ENCODE measurements at places on chromosomes 16 and 17.

- no peak for DNase-seq
These were observed 121.9 kb downstream of the CDYL2 start for GRCh38 chr16:80682421-80683070.

GRCh38 chr17:8711291-8711690 lies 33.3 kb downstream of the CCDC42 start:
- DNase-seq, result no peak

DNA sequence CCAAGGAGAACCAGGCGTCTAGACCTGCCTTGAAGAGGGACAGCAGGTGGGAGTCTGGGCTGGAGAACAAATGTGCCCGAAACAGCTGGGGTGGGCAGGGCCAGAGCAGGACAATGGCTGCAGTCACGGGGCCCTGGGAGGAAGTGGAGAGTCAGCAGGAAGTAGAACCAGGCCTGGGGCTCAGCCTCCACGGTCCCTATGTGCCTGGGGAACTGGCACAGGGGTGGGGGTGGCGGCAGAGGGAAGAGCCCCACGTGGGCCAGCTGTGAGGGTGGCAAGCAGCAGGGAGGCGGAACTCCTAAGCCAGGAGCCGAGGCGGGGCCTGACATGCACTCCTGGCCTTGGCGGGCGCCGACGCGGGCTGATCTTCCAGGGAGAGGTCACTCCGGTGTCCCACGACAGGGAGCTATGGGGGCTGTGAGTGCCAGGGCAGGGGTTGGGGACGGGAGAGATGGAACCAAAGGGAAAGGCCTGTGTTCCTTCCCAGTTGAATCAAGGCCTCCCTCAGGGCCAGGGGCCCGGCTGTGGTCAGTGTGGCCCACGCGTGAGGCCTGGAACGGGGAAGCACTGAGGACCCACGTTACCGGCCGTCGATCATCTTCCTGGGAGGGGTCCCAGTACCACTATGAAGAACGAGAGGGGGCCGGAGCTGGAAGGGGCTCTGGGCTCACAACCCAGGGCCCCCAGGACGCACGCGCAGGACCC lies 42.7 kb downstream of the TIMM22 start:
- DNase-seq, result no peak

GRCh38 chr17:65463242-65463641 lies 98.2 kb downstream of the AXIN2 start:
- no peak for DNase-seq

GRCh38 chr17:77211681-77212080 lies 70.9 kb downstream of the SEC14L1 start:
- DNase-seq, result no peak

DNA sequence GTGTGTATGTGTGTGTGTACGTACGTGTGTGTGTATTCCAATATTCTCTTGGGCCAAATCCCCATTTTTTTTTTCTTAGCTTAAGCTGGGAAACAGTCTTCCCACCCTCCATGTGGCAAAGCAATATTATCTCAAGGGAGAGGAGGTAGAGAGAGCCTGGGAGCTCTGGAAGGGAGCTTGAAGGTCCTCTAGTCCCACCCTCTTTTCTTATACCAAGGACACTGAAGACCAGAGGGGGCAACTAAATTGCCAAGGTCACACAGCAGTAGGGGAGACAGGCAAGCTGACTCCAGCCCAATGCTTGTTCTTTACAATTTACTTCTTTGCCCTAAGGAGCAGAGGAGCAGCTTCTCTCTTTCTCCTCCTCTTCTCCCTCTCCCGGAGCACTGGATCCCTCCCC lies 6.8 kb downstream of the SRCIN1 start:
- no peak for DNase-seq

DNA sequence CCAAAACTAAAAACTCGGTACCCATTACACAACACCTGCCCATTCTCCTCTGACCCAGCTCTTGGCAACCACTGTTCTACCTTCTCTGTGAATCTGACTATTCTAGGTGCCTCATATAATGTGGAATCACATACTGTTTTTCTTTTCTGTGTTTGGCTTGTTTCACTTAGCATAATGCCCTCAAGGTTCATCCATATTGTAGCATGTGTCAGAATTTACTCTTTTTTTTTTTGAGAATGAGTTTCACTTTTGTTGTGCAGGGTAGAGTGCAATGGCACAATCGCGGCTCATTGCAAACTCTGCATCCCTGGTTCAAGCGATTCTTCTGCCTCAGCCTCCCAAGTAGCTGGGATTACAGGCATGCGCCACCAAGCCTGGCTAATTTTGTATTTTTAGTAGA lies 59.5 kb upstream of the RBL2 start:
- no peak for DNase-seq

- no peak for DNase-seq
These were observed 163.3 kb downstream of the HS3ST4 start for GRCh38 chr16:25855063-25855462.

DNA sequence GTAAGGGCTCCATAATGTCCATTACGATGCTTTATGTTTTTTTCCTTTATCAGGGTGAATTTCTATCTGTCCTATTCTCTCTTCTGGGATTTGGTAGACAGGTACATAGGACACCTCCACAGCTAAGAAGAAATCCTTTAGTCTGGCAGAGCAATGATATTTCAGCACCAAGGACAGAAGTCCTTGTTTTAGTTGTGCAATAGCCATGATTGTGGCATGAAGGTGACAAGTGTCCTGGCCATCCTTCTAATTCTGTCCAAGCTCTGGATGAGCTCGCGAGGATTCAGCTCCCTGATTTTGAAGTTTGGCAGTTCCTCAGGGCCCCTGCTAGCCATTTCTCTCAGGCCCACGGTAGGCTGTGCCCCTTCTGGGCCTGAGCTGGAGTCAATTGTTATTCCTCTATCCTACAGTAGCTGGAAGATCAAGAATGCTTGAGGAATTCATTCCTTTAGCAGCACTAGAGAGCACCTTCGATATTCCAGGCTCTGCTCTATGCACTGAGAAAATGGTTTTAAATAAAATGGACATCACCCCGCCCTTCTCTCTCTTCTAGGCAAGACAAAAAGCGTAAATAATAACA lies 320.8 kb downstream of the XYLT1 start:
- DNase-seq, result no peak

DNA sequence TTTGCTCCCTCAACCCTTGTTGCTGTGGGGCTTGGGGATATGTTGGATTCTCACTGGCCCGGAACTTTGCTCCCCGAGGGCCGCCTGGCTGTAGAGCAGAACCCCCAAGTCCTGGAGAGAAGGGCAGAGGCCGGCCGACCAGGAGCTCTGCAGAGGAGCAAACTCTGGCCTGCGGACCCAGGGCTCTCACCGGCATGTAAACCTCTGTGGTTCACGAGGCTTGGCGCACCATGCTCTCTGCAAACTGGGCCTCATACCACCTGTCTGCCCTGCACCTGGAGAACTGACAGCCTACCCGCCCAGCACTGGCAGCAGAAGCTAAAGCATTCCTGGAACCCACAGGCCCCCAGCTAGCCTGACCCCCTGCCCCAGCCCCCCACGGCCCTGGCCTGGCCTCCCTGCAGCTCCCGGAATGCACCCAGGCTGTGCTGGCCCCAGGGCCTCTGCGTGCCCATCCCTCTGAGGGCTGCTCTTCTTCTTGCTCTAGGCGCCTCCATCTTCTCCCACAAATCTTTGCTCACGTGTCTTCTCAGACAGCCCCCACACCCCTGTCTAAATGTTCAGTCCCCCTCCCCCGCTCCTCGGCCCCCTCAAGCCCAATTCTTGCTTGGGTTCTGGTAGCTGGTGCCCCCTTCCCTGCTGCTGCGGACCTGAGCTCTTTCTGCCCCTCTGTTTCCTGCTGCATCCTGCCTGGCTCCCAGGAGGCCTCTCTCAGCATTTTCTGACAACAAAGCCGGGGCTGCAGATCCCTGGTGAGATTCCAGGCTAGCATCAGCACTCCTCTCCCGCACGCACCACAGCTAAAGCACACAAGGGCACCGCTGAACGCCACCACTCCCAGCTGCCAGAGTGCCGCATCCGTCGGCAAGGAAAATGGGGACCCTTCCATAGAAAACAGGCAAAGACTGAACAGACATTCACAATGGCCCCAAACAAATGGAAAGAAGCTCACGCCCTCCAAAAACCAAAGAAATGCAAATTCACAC lies 23.3 kb downstream of the ACTG1 start:
- no peak for DNase-seq

DNA sequence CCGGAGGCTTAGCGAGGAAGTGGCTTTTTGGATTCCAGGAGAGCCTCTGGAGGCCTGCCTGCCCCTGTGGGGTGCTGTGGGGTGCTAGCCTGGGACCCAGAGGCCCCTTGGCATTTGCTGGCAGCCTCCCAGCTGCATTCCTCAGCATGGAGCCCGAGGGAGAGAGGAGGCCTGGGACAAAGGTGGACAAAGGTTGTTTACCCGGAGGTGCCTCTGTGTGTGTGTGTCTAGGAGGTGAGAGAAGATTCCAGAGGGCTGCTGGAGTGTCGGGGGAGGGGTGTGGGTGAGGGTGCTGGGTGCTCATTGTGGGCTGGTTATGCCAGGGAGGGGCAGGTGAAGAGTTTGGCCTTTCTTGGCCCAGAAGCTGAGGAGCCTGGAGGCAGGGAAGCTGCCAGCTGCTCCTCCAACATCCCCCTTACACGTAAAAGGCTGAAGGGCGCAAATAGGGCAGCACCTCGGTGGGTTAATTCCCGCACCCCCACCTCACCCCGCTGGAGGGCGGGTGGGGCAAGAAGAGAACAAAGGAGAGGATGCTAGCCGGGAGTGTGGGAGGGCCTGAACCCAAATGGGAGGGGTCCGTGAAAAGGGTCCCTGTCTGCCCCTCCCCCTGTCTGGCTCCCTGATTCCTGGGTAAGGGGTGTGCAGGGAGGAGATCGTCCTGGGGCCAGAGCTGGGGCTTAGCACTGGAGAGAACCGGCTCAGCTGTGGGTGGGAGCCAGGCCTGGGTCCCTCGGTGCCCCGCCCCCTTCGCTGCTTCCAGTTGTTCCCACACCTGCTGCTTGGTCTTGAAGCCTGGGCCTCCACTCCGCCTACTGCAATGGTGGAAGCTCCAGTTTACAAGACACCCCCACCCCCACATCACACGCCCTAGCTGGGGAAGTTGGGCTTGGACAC lies 9.9 kb downstream of the HEXIM2 start:
- DNase-seq, result no peak

DNA sequence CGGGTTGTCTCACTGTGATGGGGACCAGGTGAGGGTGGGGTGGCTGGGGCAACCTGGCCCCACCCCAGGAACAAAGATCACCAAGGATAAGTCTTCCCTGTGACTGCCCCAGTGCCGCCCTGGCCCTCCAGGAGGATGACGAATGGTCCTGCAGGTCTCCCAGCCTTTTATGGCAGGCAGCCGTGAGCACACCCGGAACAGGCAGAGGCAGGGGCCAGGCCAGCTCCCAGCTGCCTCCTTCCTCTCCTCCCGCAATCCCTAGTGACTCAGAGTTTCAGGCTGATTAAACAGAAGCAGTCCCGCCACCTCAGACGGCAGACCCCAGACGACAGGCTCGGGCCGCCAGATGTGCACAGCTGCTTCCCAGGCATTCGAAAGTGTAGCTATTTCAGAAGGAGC lies 13.3 kb downstream of the JUP start:
- DNase-seq, result no peak

GRCh38 chr16:84851192-84852127 lies 31.7 kb downstream of the CRISPLD2 start:
- no peak for DNase-seq

DNA sequence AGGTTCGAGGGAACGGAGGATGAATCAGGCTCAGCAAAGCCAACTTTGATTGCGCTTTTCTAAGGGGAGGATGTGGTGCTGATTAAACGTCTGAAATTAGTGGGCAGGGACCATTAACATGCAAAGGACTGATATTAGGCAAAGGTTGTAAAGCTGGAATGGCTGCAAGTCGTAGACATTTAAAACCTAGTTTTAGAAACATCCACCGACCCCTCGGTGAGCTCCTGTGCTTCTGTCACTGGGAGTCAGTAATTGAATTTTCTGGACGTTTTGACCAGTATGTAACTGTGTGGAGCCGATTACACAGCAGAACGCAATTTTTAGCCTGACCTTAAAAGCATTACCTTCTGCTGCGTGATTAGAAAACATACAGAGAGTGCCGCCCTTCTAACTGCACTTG lies 220.6 kb upstream of the HSBP1 start:
- DNase-seq, result no peak

DNA sequence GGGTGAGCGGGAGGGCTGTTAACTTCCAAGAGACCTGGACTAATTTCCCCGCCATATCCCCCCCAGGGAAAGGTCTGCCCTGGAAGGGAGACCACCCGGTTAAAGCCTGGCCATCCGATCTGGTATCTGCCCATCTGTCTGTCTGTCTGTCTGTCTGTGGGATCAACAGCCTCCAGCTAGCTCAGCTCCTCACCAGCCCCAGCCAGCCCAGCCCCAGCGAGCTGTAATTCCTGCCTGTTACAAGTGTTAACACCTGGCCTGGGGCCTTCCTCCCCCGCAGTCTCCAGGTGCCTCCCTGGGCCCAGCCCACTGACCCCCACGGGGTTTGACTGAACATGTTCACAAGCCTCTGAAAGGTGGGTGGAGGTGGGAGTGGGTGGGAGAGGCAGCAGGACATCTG lies 4.0 kb downstream of the WNT3 start:
- DNase-seq, result no peak

DNA sequence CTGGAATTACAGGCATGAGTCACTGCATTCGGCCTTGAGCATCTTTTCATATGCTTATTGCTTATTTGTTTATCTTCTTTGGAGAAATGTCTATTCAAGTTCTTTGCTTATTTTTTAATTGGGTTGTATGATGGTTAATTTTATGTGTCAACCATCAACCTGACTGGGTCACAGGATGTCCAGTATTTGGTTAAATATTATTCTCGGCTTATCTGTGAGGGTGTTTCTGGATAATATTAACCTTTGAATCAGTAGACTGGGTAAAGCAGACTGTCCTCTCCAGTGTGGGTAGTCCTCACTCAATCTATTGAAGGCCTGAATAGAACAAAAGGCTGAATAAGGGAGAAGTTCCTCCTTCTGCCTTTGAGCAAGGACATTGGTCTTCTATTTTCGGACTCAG lies 142.0 kb downstream of the SSH2 start:
- DNase-seq, result no peak

DNA sequence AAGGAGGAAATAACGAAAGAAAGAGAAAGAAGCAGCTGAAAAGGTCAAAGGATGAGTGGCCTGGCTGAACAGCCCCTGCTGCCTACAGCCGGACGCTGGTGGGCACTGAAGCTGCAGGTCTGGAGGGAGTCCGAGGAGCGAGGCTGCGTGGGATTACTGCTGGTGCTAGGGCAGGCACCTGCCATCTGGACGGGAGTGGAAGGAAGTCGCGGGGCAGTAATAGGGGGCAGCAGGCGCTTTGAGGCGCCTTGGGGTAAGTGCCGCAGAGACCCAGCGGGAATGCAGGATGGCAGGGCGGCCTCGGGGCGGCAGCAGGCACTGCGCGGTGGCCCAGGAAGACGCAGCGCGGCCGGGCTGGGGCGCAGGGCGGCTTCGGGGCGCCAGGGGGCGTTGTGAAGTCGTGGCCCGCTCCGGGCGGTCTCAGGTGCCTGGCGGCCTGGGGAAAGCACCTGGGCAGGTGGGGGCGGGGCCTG lies 303 bp upstream of the SCNN1G start:
- peak; percentile 32 for DNase-seq

GRCh38 chr16:64295466-64295865 lies 826.4 kb downstream of the CDH11 start:
- no peak for DNase-seq

GRCh38 chr17:36183001-36183971 lies 6.8 kb upstream of the TBC1D3B start:
- no peak for DNase-seq

GRCh38 chr16:30875871-30876801 lies 17.7 kb downstream of the BCL7C start:
- no peak for DNase-seq
